ENCODE measurements at places on chromosomes 12 and 14. TPM values are rescaled to one million over a fixed set of nuclear protein-coding genes. Genes with fewer than 3 reads are reported as not detected.

DNA sequence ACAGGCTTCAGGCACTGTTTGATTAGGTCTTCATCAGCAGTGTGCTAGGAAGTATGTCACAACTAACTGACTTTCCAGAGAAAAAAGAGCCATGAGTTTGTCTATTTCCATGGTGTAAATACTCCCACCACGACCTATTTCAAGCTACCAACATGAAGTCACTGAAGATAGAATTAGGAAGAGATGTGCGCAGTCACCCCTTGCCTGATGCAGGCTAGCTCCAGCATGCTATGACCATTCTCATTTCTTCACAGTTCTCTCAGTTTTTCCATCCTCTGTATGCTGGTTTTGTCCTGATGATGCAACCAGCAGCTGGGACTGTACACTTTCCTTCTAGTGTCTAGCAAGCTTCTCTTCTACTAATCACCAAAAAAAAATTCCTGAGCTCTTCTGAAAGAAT is 191.6 kb upstream of the NUDT4 start:
- DNase-seq: no peak
- H3K27ac ChIP-seq: no peak overlapping the region
- H3K4me3 ChIP-seq: no peak overlapping the region
- no peaks in the 10 kb centered on the region for H3K36me3 ChIP-seq

- DNase-seq: no peak
- peaks cover 5% of the 10 kb centered on the region for H3K4me1 ChIP-seq
- H3K4me3 ChIP-seq: no peak overlapping the region
- peaks cover 46% of the 10 kb centered on the region for H3K36me3 ChIP-seq
- no peaks in the 10 kb centered on the region for H3K27me3 ChIP-seq
- no peak overlapping the region for H3K27ac ChIP-seq
These were observed 84.6 kb downstream of the SLC38A6 start for GRCh38 chr14:61065656-61066055.

The ENDOU gene
- not detected for total RNA-seq

GRCh38 chr12:123344086-123344485 is 20.6 kb downstream of the SBNO1 start:
- no peak overlapping the region for H3K27ac ChIP-seq
- no peak for DNase-seq
- no peak overlapping the region for H3K4me3 ChIP-seq
- H3K27me3 ChIP-seq: no peaks in the 10 kb centered on the region
- no peaks in the 10 kb centered on the region for H3K4me1 ChIP-seq

The DYRK2 gene
- total RNA-seq: 28.9 TPM

DNA sequence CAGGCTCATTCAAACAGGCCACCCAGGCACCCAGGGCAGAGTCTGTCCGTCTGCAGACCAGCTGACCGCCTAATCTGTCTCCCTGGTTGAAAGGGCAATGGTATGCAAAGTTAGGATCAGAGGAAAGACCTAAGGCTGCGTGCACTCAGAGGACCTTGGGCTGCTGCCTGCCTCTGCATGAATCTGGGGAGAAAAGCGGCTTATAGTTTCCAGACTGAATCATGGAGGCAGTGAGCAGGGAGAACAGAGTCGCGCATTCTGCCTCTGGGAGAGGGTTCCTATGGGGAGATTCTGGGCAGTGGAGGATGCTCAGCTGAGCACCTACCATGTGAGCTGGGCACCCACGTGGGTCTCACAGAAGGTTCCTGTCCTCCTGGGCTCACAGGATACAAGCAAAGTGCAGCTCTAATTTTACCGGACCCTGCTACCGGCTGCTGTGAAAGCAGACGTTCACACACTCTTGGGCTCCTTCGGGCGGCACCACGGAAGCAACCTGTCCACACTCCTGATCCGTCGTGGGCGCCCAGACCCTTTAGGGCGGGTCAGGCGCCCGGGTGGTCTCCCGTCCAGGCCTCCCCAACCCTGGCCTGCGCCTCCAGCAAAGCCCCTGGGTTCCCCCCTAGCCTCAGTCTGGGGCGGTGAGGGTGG is 772 bp downstream of the SCARB1 start:
- no peak overlapping the region for H3K27ac ChIP-seq
- H3K36me3 ChIP-seq: no peaks in the 10 kb centered on the region
- peaks cover 26% of the 10 kb centered on the region for H3K4me1 ChIP-seq

The RESF1 gene
- 22.6 TPM for total RNA-seq

The BMP4 gene
- 7.3 TPM for total RNA-seq

GRCh38 chr12:121505513-121505912 is 75.3 kb downstream of the KDM2B start:
- H3K27me3 ChIP-seq: no peaks in the 10 kb centered on the region
- H3K27ac ChIP-seq: no peak overlapping the region
- H3K36me3 ChIP-seq: peaks cover 11% of the 10 kb centered on the region
- DNase-seq: no peak

- H3K27me3 ChIP-seq: no peaks in the 10 kb centered on the region
- H3K36me3 ChIP-seq: no peaks in the 10 kb centered on the region
- no peak overlapping the region for H3K27ac ChIP-seq
- H3K4me1 ChIP-seq: peaks cover 14% of the 10 kb centered on the region
- DNase-seq: no peak
- no peak overlapping the region for H3K4me3 ChIP-seq
These were observed 105.1 kb upstream of the AMIGO2 start for GRCh38 chr12:47184813-47185212.

GRCh38 chr12:228846-229200 is 14.9 kb upstream of the SLC6A12 start:
- H3K4me1 ChIP-seq: no peaks in the 10 kb centered on the region
- H3K4me3 ChIP-seq: no peak overlapping the region
- H3K27ac ChIP-seq: no peak overlapping the region
- no peaks in the 10 kb centered on the region for H3K36me3 ChIP-seq
- peak; percentile 51 for DNase-seq

- peak overlapping the region; percentile 86 for H3K27ac ChIP-seq
- DNase-seq: no peak
- peaks cover 14% of the 10 kb centered on the region for H3K36me3 ChIP-seq
- no peaks in the 10 kb centered on the region for H3K27me3 ChIP-seq
- peaks cover 45% of the 10 kb centered on the region for H3K4me1 ChIP-seq
- H3K4me3 ChIP-seq: no peak overlapping the region
These were observed 313.0 kb downstream of the CEP128 start for GRCh38 chr14:80628547-80628946.

DNA sequence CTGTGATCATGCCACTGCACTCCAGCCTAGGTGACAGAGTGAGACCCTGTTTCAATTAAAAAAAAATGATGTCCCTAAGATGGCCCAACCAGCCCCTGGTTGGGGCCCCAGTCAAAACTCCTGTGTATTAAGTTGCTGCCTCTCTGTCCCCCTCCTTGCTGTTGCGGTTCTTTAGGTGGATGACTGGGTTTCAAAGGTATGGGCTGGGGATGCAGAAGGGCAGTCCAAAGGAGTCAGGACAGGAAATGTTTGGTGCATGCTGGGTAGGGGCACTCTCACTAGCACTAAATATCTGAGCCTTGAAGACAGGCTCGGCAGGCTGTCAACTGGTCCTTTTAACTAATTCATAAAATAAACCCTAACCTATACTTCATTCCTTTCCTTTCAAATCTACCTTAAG is 12.0 kb upstream of the PIP4K2C start:
- no peaks in the 10 kb centered on the region for H3K36me3 ChIP-seq
- H3K27ac ChIP-seq: no peak overlapping the region
- no peak overlapping the region for H3K4me3 ChIP-seq
- H3K4me1 ChIP-seq: no peaks in the 10 kb centered on the region
- H3K27me3 ChIP-seq: peaks cover 9% of the 10 kb centered on the region

GRCh38 chr12:50132505-50133135 is 20.6 kb downstream of the COX14 start:
- no peak overlapping the region for H3K4me3 ChIP-seq
- H3K36me3 ChIP-seq: peaks cover 32% of the 10 kb centered on the region
- peaks cover 11% of the 10 kb centered on the region for H3K4me1 ChIP-seq
- H3K27ac ChIP-seq: peak overlapping the region; percentile 63

- DNase-seq: no peak
- peaks cover 41% of the 10 kb centered on the region for H3K4me1 ChIP-seq
- peaks cover 13% of the 10 kb centered on the region for H3K36me3 ChIP-seq
- peak overlapping the region; percentile 99 for H3K27ac ChIP-seq
These were observed 795 bp downstream of the STAT6 start for GRCh38 chr12:57110104-57111030.

GRCh38 chr14:31960039-31960438 is 117.1 kb upstream of the ARHGAP5 start:
- no peak for DNase-seq
- H3K27me3 ChIP-seq: no peaks in the 10 kb centered on the region
- H3K4me3 ChIP-seq: no peak overlapping the region
- H3K4me1 ChIP-seq: peaks cover 4% of the 10 kb centered on the region

- no peak overlapping the region for H3K27ac ChIP-seq
- H3K4me1 ChIP-seq: no peaks in the 10 kb centered on the region
- H3K36me3 ChIP-seq: no peaks in the 10 kb centered on the region
- no peak for DNase-seq
These were observed 264.4 kb downstream of the SYT1 start for GRCh38 chr12:79128956-79129355.

DNA sequence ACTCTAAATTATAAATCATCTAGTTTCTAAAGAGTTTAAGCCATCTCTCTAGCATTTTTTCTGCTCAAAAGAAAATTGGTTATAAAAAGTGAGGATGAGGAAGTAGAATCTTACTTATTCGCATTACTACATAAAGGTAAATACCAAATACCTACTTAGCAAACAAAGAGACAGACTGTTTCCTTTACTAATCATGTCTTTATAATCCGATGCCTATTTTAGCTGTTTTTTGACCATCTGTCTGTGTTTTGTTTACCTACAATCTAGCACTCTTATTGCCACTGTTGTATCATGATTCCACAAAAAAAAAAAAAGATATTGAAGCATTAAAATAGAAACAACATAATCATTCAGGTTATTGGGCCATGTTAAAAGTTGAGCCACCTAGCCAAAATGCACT is 396.2 kb downstream of the PAWR start:
- DNase-seq: no peak
- H3K4me3 ChIP-seq: no peak overlapping the region
- H3K27ac ChIP-seq: no peak overlapping the region
- H3K27me3 ChIP-seq: peaks cover 27% of the 10 kb centered on the region
- peaks cover 4% of the 10 kb centered on the region for H3K4me1 ChIP-seq
- H3K36me3 ChIP-seq: no peaks in the 10 kb centered on the region

GRCh38 chr14:20611277-20611676 is 20.1 kb upstream of the RNASE12 start:
- DNase-seq: no peak
- no peaks in the 10 kb centered on the region for H3K36me3 ChIP-seq
- no peaks in the 10 kb centered on the region for H3K27me3 ChIP-seq
- no peak overlapping the region for H3K4me3 ChIP-seq
- H3K27ac ChIP-seq: no peak overlapping the region

- H3K27ac ChIP-seq: no peak overlapping the region
- H3K27me3 ChIP-seq: peaks cover 3% of the 10 kb centered on the region
- H3K4me1 ChIP-seq: no peaks in the 10 kb centered on the region
- no peak for DNase-seq
These were observed 194.4 kb upstream of the CRY1 start for GRCh38 chr12:107287436-107288413.

The PCBP2 gene
- total RNA-seq: 984 TPM

The CLEC2A gene
- not detected for total RNA-seq

- DNase-seq: peak; percentile 51
- no peak overlapping the region for H3K4me3 ChIP-seq
- H3K4me1 ChIP-seq: no peaks in the 10 kb centered on the region
- peaks cover 27% of the 10 kb centered on the region for H3K36me3 ChIP-seq
- H3K27me3 ChIP-seq: no peaks in the 10 kb centered on the region
These were observed 15.8 kb upstream of the ATP5F1B start for GRCh38 chr12:56661560-56661959.

The ACSM4 gene
- not detected for total RNA-seq

DNA sequence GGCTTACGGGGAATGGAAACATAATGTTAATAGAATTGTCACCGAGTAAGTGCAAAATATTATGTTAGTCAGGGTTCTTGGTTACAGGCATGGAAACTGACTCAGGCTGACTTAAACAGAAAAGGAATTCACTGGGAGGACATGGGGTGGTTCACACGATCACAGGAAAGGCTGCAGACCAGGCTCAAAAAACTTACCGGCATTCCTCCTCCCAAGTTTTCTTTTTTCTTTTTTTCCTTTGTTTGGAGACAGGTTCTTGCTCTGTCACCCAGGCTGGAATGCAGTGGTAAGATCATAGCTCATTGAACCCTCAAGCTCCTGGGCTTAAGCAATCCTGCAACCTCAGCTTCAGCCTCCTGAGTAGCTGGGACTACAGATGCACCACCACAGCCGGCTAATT is 11.9 kb upstream of the UBE2N start:
- H3K27ac ChIP-seq: no peak overlapping the region
- peaks cover 6% of the 10 kb centered on the region for H3K4me1 ChIP-seq
- no peak for DNase-seq

Measured in osteocyte (in vitro differentiated cells).